Muscle of back (tissue), 13 donors: ENCODE measurements at places on chromosomes 4 and X. TPM values are rescaled to one million over a fixed set of nuclear protein-coding genes. Genes with fewer than 3 reads are reported as not detected.

The KLB gene
- polyA plus RNA-seq, result 0.05 TPM

DNA sequence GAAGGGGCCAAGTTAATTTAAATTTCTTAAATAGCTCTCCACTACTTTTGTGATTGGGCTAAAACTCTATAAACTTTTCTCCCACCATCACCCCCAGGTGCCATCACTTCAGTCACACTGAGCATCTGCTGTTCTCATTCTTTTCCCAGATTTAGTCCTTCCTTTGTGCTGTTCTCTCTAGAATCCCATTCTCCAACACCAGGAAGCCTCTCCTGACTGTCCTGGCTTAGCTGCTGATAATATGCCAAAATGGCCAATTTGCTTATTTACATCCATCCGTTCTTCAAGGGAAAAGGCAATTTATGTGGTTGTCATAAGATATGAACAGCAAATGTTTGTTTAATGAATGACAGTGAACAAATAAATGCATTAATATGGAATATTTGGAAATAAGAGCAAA, 44.1 kb downstream of the FGFBP1 start:
- no peak for DNase-seq

The AFF2 gene
- 1.5 TPM for polyA plus RNA-seq

The SHOX gene
- 1.1 TPM for polyA plus RNA-seq

DNA sequence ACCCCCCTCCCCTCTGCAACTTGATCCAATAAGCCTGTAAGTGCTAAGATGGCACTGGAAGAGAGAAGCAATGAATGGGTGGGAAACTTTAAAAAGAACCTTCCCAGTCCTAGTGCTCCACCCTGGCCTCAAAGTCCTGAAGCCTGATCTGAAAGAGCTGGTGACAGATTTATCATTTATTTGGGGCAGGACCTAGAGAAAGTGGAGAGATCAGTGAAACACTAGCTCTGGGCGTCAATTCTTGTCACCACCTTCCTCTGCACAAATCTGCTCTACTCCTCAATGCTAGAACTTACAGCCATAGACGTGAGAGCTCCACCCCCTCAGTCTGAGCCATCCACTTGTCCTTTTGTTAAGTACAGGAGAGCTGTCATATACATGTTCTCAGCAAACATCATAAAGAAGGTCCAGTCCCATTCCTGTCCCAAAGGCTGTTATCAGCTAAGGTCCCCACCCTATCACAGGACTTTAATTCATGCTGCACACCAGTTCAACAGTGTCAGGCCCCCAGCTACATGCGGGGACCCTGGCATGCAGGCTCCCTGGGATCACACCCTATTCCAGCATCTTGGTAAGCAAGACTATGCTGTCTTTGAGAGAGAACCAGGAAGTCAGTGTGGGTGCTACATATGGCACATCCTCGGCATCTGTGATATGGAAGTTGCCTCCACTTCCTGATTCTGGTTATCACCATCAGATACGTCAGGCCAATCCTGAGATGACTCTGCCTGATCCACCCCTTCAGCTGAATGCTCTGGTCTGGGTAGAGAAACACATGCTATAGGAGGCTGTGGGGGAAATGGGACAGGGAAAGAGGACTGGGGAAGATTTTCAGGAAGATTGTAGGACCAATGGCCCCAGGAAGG, 2.3 kb downstream of the P2RY4 start:
- DNase-seq, result no peak
